Astrocyte of the hippocampus (primary cell): ENCODE measurements at places on chromosomes 11 and 22.

DNA sequence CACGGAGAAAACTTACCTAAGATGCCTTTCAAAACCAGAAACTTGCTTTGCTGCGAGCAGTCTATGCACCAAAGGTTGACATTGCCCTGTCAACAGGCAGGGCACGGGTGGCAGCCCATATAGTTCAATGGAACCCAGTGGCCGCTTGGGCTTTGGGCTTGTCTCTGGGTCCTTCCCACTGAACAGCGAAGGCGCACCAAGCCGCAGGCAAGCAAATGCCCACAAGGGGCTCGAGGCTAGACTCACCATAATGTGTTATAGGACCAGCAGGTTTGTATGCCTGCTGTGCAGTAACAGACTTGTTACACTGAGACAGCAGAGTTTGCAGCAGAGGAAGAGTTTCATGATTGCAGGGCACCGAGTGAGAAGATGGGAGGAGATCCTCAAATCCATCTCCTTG is 20.3 kb downstream of the CLDN5 start:
- DNase-seq = no peak

DNA sequence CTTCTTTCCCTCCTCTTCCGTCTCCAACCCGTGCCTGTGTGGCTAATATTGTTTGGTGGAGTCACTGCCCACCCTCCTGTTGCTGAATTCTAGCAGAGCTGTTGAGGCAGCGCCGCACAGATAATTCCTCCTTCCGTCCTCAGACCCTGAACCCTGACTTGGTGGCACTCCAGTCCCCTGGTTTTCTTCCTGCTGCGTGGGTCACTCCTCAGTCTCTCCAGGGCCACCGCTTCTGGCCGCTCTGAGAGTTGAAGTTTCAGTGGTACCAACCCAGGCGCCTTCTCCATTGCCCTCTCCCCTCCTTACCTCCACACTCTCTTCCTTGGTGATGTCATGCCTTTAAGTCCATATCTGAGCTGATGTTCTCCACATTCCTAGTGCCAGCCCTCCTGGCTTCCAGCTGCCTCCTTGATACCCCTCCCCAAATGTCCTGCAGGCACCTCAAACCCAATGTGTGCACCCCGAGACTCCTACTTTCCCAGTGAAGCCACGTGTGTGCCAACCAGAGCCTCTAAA is 54.5 kb upstream of the RASD2 start:
- DNase-seq = no peak

- no peak for DNase-seq
These were observed 103.3 kb downstream of the LRRC32 start for GRCh38 chr11:76567261-76567660.

DNA sequence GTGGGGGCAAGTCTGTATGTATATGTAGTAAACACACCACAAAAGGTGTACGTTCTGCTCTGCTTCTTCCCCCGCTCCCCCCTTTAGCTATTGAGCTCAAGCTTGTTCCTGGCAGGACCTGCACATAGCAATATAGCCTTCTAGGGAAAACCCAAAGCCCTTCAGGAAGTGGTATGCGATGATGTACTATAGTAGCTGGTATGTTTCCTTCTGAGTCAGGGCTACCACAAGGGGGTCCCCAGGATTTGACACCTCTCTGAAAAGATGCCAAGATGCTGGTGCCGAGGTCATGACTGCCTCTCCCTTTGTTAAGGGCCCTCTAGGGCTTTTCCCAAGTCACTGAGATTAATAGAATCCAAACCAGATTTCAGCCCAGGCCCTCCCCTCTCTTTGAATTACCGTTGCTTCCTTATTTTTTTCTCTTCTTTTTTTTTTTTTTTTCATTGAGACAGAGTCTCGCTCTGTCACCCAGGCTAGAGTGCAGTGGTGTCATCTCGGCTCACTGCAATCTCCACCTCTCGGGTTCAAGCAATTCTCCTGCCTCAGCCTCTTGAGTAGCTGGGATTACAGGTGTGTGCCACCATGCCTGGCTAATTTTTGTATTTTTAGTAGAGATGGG is 268.4 kb downstream of the ETS1 start:
- peak; percentile 43 for DNase-seq

- DNase-seq = no peak
These were observed 17.0 kb upstream of the SORL1 start for GRCh38 chr11:121435132-121435531.

DNA sequence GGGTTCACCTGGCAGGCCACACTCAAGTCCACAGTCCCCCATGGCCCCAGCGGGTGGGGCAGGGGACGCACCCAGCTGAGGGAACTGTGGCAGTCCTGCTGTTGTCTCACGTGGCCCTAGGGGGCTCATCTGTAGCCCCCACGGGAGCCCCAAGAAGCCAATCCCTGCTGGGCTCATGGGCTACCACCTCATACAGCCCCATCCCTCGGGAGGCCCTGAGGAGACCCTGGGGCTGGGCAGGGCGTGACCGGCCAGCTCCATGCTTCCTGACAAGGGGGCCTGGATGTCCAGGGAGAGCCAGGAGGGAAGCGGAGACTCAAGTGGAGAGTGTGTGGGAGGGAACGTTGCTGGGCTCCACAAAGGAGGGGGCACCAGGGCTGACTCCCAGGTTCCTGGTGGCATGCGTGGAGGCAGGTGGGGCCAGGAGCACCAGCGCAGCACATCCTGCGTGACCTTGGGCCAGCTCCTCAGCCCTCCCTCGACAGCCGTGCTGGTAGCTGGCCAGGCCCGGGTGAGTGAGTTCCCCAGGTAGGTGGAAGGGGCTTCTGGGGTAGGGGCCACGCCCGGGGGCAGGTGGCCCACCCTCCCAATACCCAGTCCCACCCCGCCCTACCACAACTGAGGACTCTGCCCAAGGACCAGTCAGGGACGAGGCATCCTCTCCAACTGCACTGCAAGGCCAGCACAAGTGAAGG is 7.9 kb downstream of the RTN4R start:
- no peak for DNase-seq

DNA sequence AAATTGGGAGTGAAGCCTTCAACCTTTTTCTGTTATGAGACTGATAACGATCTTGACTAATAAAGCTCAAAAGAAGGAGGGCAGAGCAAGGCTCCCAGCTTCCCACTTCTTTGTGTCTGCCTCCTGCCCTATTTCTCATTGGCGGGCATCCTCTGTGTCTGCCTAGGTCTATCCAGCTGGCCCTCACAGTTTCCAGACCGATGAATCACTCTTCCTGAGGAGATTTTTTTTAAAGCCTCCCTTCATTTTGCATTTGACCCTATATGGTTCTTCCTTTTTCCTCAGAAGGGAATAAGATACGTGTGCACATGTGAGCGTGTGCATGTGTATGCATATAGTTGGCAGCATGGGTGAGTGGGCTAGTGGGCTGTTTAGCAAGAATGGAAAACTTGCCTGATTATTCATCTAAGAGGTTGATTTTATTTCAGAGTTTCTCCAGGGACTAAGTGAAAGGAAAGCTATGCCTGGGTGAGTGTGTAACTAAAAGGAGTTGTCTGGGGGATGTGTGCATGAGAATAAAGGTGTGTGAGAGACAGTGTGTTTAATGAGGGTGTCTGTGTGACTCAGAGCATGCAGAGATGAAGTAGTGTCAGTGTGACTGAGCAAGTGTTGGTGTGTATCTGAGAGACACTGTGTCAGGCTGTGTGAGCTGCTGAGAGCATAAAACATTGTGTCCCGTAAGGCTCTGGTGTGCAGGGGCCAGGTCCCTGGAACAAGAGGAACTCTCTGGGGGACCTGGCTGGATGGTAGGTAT is 12.2 kb downstream of the PHLDB1 start:
- peak; percentile 95 for DNase-seq

- DNase-seq = peak; percentile 50
These were observed 2.8 kb upstream of the GRAMD4 start for GRCh38 chr22:46617207-46617985.

- DNase-seq = no peak
These were observed 20.3 kb downstream of the NEAT1 start for GRCh38 chr11:65442842-65443331.

DNA sequence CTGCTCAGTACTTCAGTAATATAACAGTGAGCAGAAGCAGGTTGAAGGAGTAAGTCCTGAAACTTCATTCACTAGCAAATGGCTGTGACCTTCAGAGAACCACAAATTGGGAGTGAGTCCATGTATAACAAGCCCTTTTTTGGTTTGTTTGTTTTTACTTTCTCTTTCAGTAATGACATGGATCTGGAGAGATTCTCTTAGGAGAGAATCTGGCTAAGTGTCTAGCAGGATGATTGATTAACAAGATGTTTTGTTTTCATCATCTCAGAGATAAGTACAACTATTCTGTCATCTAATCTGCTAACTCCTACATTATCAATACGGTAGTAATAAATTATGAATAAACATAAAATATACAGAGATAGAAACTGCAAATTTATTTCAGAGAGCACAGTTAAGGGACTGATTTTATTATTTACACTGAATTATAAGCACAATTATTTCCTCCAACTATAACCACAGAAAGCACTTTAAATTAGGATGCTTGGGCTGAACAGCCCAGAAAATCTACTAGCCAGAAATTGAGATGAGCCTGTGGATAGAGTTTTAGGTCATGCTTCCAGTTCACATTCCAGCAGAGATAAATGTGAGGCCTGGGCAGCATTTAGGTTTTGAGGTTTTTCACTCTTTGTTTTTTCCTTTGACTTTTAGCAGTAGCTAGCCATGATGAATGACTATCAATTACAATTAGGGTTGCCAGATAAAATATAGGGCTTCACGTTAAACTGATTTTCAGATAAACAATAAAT is 429.3 kb upstream of the FAT3 start:
- peak; percentile 56 for DNase-seq

DNA sequence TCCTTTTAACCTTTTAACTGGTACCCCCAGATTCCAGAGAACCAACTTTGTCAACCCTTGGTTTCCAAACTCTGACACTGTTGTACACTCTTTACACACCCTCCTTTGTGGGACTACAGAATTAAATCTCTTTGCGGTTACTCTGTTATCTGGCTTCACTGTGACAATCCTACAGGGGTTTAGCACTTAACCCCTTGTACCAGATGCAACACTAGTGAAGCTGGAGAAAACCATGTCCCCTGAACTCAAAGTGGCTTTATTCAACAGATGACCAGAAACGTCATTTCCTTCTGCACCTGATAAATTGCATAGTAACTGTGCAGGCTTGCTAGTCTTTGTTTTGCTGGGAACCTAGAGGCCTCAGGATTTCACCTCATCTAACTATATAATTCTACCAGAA is 5.6 kb upstream of the GAB2 start:
- no peak for DNase-seq

DNA sequence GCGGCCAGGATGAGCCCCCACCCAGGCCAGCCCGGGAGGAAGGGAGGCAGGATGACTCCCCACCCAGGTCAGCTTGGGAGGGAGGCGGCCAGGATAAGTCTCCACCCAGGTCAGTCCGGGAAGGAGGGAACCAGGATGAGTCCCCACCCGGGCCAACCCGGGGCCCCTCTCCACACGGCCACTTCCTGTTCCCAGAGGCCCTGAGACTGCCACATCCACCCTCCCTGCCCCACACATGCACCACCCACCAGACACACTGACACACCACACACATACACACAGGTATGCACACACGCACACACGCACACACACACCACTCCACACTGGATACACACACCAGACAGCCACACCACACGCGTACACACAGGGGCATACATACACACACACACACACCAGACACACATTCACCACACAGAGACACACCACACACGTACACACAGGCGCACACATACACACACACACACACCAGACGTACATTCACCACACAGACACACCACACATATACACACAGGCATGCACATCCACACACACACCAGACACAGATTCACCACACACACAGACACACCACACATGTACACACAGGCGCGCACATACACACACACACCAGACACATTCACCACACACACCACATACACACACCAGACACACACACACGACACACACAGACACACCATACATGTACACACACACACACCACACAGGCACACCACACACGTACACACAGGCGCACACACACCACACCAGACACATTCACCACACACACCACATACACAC is 84.9 kb upstream of the PRR5 start:
- no peak for DNase-seq

DNA sequence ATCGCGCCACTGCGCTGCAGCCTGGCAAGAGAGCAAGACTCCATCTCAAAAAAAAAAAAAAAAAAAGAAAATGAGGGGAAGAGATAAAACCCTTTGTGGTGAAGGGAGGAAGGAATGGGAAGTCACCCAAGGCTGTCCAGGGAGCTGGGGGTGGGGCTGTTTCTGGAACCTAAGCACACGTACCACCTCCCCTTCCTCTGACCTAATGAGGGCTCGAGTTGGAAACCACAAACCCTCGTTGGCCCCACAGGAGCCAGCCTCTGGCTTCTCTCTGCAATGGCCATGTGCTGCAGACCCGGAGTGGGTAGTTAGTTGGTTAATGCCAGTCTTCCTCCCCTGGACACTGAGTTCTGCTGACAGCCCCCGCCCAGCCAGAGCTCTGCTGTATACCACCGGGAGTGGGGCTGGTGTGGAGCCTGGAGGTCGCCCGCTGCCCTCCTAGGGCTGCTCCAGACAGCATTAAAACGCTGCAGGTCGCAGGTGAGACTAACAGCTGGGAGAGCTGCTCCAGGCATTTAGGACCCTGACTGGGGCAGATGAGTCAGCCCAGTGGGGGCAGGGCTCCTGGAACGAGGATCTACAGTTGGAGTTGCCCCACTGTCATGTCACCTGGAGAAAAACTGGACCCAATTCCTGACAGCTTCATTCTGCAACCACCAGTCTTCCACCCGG is at the start of gene LGALS12:
Gene LGALS12 (plus strand): TSS at position 228 of the 672 bp plus-strand sequence. CDS start 375 bp downstream, at position 603.
- peak; percentile 30 for DNase-seq

DNA sequence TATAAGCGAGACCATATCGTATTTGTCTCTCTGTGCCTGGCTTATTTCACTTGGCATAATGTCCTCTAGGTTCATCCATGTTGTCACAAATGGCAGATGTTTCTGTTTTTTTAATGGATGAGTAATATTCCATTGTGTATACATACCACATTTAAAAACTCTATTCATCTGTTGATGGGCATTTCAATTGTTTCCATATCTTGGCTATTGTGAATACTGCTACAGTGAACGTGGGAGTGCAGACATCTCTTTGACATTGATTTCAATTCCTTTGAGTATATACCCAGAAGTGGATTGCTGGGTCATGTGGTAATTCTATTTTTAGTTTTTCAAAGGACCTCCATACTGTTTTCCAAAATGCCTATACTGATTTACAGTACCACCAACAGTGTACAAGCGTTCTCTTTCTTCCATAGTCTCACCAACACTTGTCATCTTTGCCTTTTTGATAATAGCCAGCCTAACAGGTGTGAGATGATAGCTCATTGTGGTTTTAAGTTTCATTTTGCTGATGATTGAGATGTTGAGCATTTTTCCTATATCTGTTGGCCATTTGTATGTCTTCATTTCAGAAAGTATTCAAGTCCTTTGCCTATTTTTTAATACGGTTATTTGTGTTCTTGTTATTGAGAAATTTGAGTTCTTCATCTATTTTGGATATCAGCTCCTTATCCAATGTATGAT is 194.7 kb upstream of the E2F8 start:
- DNase-seq = no peak
